GM20000 (cell line): ENCODE measurements at places on chromosomes 1 and 21.

DNA sequence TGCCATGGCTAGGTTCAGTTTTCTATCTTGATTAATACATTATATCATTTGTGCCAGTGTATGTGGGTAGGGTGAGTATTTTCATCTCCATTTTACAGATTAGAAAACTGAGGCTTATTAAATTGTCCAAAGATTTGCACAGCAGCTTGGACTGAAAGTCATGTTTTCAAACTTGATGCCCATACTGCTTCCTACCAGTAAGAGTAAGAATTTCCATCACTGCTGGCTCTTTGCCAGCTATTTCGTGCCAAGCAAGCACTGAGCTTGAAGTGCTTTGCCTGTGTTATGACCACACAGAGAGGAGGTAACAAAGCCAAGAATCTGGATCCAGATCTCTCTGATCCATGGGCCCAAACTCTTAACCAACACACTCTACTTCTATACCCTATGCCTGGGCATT is 295.0 kb downstream of the VAV3 start:
- DNase-seq: no peak

GRCh38 chr1:20470194-20470593 is 15.8 kb downstream of the CAMK2N1 start:
- DNase-seq: no peak

GRCh38 chr1:183372586-183373230 is 45.5 kb downstream of the NMNAT2 start:
- no peak for DNase-seq

DNA sequence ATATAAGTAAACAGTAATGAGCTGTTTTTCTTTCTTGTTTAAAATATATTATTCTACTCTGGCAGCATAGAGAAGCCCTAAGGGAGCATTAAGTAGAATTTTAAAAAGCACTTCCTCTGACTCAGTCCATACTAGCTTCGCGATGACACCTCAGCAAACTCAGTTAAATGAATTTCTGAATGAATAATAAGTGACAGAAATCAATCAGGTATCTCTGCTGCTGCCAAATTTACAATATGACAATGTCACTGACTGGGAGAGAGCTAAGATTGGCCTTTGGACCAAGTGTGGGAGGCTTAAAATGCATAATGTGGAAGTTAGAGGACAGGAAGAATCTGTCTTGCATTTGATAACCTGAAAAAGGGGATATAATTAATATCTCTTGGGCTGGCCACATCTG is 296.1 kb downstream of the HHIPL2 start:
- DNase-seq: no peak

DNA sequence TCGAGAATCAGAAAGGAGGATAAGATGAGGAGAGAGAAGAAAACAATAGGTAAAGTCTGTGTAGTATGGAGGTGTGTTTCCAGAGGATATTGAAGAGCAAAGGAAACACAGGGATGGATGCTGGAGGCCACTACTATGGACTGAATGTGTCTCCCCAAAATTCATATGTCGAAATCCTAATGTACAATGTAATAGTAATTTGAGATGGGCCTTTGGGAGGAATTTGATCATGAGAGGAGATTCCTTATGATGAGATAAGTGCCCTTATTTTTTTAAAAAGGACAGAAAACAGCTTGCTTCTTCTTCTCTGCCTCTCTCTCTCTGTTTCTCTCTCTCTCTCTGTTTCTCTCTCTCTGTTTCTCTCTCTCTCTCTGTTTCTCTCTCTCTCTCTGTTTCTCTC is 602.2 kb upstream of the ADAMTS5 start:
- DNase-seq: no peak

- DNase-seq: no peak
Observed at GRCh38 chr1:3032371-3033039, 11.2 kb downstream of the ACTRT2 start.

GRCh38 chr1:45394342-45394741 is 54.1 kb upstream of the MUTYH start:
- peak; percentile 43 for DNase-seq

DNA sequence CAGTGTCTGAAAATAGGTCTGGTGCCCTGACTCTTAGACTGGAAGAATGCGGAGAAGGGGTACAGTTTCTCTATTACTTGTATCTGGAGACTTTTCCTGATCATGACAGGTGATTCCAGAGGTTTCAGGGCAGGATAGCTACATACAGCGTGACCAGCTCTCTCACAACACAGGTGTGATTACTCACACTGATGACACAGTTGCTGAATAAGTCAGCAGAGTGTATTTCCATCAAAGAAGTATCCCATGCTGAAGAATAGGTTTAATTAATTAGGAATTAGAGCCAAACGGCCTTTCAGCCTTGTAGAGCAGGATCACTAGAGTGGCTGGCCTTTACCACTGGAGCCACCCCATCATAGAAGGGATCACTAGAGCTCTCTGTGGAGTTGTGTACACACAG is 298.6 kb downstream of the LMX1A start:
- DNase-seq: no peak
